SK-N-SH (cell line): ENCODE measurements at places on chromosomes 12 and 14.

GRCh38 chr14:41280745-41281144 lies 325.9 kb upstream of the LRFN5 start:
- DNase-seq: no peak

- no peak for DNase-seq
These were observed 68.9 kb downstream of the CMKLR1 start for GRCh38 chr12:108270035-108270848.

- no peak for DNase-seq
These were observed 37.4 kb downstream of the SLC6A15 start for GRCh38 chr12:84875241-84875640.

DNA sequence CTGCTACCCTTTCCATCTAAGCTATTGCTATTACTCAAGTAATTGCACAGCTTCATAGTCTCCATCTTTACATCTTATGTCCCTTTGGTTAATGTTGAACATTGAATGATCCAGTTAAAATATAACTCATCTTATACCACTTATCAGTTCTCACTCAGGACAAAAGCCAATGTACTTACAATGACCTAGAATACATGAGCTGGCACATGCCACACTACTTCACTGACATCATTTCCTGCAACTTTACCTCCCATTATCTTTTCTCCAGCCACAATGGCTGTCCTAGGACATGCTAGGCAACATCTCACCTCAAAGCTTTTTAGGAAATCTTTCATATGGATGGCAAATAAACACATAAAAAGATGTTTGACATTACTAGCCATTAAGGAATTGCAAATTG lies 309.2 kb downstream of the FOXG1 start:
- no peak for DNase-seq

DNA sequence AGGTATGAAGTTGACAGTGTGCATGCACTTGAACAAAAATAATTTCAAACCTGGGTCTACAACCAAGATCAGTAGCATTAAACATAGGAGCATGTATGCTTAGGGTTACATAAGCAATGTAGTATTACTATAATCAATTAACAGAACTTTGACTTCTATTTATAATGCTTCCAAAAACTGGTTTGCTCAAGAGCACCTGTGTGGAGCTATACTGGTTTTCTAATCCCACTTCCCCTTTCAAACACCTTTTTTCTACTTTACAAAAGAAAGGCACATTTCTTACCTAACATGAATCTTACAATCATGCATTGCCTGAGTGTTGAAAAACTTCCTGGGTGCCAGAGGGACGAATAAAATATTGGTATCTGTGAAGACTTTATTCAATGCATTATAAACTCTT lies 72.7 kb downstream of the EFCAB11 start:
- no peak for DNase-seq

- DNase-seq: no peak
These were observed 398.9 kb upstream of the MIS18BP1 start for GRCh38 chr14:45651890-45652289.

DNA sequence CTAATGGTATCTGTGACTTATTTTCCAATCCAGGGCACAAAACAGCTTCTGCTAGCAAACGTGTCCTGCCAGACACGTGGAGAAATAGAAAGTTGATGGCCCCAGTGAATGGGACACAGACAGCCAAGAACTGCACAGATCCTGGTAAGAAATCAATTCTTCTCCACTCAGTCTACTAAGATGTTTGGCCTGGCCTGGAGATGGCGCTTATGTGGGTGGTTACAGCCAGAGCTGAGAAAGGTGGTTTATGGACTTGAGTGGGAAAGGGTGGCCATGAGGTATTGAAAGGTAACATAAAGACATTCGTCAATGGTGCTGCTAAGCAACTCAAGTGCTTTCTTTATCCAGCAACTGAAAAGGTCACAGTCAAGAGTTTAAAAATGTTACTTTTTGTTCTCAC lies 2.9 kb downstream of the SLC24A4 start:
- no peak for DNase-seq

GRCh38 chr12:9902539-9903228 lies 21.4 kb downstream of the KLRF2 start:
- no peak for DNase-seq

- no peak for DNase-seq
These were observed 93.7 kb downstream of the KCNMB4 start for GRCh38 chr12:70459786-70460185.

DNA sequence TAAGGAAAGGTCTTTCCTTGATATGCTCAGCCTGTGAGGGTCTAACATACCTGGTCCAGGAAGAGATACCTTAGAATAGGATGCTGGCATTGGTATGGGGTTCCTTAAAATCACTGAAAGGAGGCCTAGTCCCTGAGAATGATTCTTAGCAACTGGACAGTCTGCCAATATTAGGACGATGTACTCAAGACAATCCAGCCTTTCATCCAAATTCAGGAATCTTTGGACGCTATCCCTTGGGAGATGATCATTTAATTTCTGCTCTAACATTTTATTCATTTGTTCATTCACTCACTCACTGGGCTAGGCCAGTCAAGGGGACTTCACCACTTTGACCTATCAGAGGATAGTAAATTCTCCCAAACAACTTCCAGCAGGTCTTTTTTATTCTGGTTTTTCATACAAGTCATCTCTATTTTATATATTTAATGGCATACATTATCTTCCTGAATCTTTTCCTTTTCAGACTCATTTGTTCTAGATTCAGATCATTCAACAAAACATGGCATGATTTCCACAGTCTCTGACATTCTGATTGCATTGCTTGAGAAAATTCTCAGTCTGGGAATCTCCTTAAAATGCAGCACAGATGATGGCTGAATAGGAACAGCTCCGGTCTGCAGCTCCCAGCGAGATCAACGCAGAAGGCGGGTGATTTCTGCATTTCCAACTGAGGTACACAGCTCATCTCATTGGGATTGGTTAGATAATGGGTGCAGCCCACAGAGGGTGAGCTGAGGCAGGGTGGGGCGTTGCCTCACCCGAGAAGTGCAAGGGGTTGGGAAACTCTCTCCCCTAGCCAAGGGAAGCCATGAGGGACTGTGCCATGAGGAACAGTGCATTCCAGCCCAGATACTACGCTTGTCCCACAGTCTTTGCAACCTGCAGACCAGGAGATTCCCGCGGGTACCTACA lies 118.0 kb upstream of the PRICKLE1 start:
- no peak for DNase-seq

GRCh38 chr14:101477648-101478047 lies 83.6 kb upstream of the DIO3 start:
- DNase-seq: no peak

DNA sequence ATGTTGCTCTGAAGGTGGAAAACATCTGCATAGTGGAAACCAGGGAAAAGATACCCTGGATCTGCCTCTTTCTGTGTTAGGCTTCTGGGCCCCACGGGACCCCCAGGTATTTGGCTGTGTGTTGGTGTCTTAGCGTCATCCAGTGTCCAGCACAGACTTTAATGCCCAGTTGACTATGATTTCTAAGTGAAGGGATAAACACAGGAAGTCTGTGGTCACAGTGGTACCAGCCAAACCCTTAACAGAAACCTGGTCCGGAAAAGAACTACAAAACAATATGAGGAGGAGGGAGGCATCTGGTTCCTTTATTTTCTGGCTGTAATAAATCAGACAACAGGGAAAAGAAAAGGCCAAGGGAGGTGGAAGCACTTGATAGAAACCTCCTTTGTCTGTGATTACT lies 56.4 kb downstream of the CMKLR1 start:
- no peak for DNase-seq

DNA sequence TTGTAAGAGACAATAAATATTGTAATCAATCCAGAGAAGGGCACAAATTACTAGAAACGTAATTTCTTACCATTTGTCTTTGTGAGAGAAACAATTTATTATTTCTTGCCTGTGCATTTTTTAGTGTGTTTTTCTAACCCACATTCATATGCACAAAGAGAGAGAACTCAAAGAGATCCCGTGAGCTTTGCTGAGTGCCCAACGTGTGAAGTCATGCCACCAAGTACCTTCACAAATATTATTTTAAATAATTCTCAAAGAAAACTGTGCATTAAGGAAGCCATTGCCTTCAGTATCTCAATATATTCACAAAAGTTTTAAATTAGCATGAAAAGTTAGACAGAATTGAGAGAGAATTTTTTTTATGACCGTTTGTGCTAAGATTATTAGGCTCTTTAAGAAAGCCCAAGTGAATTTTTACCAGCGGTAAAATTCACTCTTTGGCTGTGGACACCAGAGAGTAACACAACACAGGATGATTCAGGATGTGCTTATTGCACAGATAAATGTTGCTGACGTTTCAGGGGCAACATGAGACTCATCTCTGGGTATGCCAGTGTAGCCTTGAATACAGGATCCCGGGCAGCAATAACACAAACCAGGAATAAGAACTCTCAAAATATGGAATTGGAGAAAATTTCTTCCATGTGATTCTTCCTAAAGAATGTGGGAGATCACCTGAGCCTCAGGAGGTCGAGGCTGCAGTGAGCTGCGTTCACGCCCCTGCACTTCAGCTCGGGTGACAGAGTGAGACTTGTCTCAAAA lies 2.9 kb downstream of the ARHGDIB start:
- DNase-seq: no peak

- DNase-seq: peak; percentile 37
These were observed 44.3 kb upstream of the SPTLC2 start for GRCh38 chr14:77660754-77661153.

GRCh38 chr14:60163693-60164092 lies 1.5 kb downstream of the DHRS7 start:
- no peak for DNase-seq

DNA sequence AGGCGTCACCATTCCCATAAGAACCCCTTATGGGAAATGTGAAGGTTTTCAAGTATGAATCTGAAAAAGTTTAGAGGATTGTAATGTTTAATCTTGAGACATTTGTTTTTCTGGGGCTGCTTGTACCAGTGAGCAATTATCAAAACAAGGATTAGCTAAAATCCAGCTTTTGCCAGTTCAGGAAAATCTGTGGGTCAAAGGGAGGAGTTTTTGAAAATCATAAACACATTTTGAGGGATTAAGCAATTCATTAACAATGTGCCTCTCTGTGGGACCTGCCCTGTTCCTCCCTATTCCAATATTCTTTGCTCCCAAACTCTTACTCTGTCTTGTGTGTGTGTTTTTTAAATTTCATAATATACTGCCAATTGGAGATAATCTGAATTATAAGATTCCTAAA lies 11.7 kb upstream of the DAAM1 start:
- no peak for DNase-seq

DNA sequence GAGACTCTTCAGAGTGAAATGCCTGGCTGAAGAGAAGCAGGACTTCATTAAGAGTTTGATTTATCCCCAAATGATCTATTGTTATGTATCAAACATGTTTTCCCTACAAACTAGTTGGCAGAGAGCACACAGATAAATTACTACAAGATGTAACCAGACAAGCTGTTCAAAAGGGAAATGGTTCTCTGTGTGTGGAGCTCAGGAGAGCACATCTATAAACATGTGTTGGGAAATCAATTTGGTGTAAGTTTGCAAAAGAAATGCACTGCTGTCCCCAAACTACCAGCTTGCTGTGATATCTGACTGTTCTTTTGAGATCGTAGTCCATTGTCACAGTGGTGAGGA lies 159.2 kb downstream of the PAH start:
- no peak for DNase-seq

GRCh38 chr12:111767362-111768158 lies 827 bp downstream of the ALDH2 start:
- peak; percentile 54 for DNase-seq

GRCh38 chr14:80275208-80275850 lies 64.0 kb upstream of the DIO2 start:
- DNase-seq: no peak

DNA sequence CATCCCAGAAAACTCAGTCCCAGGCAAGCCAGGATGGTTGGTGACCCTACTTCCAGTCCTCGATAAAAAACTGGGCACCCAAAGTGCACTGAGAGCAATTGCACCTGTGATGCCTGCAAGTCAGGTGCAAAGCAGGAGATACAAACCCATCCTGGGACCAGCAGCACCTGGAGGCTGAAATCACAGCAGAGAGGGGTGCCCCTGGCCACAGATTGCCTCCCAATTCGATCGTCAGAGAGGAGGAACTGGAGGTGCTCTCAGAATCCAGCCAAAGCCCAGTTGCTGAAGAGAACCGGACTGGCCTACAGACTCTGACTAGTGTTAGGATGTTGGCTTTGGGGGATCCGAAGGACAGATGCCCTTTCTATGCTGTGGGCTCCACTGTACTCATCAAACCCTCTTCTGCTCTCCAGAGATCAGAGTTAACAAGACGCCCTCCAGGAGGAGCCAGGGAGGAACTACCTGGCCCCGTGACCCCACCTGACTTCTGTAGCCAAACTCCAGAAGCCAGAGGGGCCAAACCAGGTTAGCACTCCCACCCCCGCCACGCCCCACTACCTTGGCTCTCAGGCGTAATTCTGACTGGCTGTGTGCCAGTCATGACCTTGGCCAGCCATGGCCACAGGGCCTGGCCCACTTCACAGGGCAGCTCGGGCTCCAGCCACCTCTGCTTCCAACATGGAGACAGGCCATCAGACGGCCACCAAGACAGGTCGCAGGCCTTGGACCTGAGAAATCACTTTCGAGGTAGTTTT lies 284.5 kb upstream of the RTL1 start:
- DNase-seq: peak; percentile 6

DNA sequence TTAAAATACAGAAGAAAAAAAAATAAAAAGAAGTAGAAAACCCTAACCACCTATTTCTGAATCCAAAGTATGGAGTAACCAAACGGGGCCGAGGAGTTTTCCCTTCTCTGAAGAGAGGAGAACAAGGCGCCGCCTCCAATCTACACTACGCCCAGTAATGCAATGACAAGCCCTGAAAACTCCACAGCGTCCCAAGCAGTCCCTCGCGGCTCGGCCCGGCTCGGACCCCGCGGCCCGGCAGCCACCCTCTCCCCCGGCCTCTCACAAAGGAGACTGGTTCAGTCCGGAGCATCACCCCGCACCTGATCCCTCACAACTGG lies 371 bp downstream of the CHD8 start:
- no peak for DNase-seq

DNA sequence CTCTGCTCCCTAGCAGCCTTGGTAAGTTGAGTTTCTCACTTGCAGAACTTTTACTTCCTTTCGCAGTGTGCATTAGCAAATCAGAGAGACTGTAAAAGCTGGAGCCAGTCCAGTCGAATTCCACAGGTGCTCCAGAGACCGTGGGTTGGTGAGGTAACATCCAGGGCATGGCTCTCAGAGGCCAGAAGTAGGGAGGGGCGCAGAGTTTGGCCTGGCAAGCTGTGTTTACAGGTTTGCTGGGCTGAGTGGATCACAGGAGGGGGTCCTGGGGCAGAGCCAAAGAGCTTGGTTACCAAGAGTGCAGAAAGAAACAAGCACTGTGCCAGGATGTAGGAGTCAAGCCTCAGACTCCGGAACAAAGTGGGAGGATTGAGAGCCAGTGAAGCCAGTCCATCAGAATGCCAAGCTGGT lies 10.2 kb upstream of the BHLHE41 start:
- no peak for DNase-seq

GRCh38 chr12:107347261-107347660 lies 253.9 kb upstream of the CRY1 start:
- no peak for DNase-seq
